Dorsolateral prefrontal cortex (tissue), 122 donors: ENCODE measurements at places on chromosomes 12 and 14. TPM values are rescaled to one million over a fixed set of nuclear protein-coding genes. Genes with fewer than 3 reads are reported as not detected.

- DNase-seq, result no peak
These were observed 3.2 kb upstream of the ZNF839 start for GRCh38 chr14:102316338-102316742.

GRCh38 chr12:56242986-56243385 lies 13.1 kb downstream of the SLC39A5 start:
- no peak for DNase-seq

The SIX6 gene
- not detected for total RNA-seq

DNA sequence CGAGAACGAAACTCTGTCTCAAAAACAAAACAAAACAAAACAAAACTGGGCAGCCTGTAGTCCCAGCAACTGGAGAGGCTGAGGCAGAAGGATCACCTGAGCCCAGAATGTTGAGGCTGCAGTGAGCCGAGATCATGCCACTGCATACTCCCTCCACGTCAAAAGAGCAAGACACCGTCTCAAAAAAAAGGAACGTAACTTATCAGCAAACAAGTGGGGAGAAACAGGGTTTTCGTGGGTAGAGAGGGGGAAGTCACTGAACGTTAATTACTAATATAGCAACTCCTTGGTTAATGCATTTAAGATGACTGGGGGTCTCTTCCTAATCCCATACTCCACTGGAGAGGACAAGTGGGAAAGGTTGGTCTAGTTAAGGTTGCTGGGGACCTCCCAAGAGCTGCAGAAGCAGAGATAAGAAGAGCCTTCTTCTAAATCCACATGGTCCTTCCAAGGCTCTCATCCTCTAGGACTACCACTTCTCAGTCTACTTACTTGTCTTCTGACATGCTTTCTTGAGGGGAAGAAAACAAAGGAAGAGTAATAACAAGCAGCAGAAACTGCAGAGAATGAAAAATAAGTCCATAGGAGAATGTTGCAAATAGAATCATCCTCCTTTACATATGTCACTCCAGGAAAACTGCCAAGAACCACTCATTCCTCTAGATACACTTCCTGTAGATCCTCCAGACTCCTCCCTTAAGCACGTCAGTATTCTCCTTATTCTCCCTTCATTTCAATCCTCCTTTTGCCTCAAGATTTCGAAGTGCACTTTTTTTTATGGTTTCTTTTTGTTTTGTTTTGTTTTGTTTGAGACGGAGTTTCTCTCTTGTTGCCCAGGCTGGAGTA lies 5.8 kb downstream of the NUMB start:
- DNase-seq, result no peak

DNA sequence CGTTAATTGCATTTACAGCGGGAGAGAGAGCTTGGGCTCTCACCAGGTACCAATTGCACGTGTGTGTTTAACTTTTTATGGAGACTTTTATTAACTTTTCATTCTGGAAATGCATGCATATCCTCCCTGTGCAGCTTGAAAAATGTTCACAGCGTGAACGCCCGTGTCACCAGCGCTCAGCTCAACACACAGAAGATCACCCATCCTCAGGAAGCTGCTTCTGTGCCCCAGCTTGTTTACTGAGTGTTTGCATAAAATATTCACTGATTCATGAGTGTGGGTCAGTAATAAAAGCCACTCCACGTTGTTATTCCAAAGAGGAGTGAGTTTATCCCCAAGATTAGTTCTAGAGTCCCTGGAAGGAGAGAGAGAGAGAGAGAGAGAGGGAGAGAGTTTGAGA lies 75.5 kb upstream of the FZD10 start:
- no peak for DNase-seq

The RASAL1 gene
- 33.4 TPM for total RNA-seq

DNA sequence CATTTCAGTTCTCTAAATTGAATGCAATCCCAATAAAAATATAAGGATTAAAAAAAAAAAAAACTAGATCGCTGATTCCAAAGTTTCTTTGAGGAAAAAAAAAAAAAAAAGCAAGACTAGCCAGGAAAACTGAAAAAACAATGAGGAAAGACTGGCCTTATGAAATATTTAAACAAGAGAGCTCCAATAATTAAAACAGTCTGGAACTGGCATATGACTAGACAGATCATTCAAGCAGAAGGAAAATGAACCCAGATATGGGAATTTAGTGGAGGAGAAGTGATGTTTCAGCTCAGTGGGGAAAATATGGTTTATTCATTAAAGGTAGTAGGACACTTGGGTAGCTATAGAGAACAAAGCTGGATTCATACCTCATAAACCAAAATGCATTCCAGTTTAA lies 42.0 kb upstream of the TBC1D15 start:
- no peak for DNase-seq
